ENCODE measurements at places on chromosomes 6 and 20. TPM values are rescaled to one million over a fixed set of nuclear protein-coding genes. Genes with fewer than 3 reads are reported as not detected.

- no peaks in the 10 kb centered on the region for H3K36me3 ChIP-seq
- no peak overlapping the region for H3K4me3 ChIP-seq
- H3K27me3 ChIP-seq = no peaks in the 10 kb centered on the region
- DNase-seq = no peak
Measured at GRCh38 chr6:514396-514978, 122.9 kb downstream of the IRF4 start.

- H3K4me1 ChIP-seq = peaks cover 36% of the 10 kb centered on the region
- H3K27me3 ChIP-seq = no peaks in the 10 kb centered on the region
- no peak overlapping the region for H3K27ac ChIP-seq
- H3K4me3 ChIP-seq = peak overlapping the region; percentile 26
Measured at GRCh38 chr6:42166444-42167141, 6.6 kb upstream of the GUCA1A start.

DNA sequence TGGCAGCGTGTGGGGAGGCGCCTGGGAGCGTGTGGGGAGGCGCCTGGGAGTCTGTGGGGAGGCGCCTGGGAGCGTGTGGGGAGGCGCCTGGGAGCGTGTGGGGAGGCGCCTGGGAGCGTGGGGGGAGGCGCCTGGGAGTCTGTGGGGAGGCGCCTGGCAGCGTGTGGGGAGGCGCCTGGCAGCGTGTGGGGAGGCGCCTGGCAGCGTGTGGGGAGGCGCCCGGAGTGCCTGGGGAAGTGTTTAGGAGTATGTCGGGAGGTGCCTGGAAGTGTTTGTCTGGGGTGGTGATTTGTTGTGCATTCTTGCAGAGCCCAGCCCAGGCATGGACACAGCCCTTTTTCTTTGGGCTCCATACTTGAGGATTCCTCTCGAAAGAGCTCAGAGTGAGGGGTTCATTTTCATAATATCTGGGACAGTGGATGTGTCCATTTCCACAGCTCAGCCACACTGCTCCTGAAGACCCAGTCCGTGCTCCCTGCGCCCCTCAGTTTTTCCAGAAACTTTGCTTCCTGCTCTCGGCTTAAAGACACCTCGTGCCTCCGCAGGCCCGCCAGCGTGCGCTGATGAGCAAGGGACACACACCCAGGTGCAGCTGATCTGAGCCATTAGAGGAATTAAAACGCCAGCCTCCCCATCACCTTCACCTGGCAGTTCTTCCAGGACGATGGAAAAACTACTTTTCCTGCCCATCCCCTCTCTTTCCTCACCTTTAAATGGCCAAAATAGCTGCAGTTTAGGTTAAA lies 172.2 kb upstream of the THBS2 start:
- no peaks in the 10 kb centered on the region for H3K36me3 ChIP-seq
- peaks cover 51% of the 10 kb centered on the region for H3K27me3 ChIP-seq
- no peak overlapping the region for H3K27ac ChIP-seq
- H3K4me3 ChIP-seq = no peak overlapping the region
- DNase-seq = no peak
- peaks cover 14% of the 10 kb centered on the region for H3K4me1 ChIP-seq

DNA sequence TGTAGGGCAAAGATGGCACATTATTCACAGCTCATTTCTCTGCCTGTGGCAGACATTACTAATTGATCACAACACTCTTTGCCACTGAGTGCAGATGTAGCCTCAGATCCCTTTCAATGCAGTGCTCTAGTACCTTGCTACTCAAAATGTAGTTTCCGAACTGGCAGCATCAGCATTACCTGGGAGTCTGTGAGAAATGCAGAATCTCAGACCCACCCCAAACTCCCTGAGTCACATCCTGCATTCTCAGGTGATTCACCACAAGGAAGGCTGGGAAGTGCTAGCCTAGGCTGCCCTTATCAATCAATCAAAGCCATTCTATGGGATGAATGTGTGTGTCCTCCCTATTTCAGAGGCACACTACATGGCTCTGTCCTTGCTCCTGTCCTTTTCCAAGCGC lies 58.5 kb downstream of the PCNA start:
- H3K27ac ChIP-seq = no peak overlapping the region
- H3K36me3 ChIP-seq = no peaks in the 10 kb centered on the region
- peak; percentile 65 for DNase-seq
- H3K4me3 ChIP-seq = no peak overlapping the region
- H3K4me1 ChIP-seq = peaks cover 14% of the 10 kb centered on the region
- no peaks in the 10 kb centered on the region for H3K27me3 ChIP-seq

DNA sequence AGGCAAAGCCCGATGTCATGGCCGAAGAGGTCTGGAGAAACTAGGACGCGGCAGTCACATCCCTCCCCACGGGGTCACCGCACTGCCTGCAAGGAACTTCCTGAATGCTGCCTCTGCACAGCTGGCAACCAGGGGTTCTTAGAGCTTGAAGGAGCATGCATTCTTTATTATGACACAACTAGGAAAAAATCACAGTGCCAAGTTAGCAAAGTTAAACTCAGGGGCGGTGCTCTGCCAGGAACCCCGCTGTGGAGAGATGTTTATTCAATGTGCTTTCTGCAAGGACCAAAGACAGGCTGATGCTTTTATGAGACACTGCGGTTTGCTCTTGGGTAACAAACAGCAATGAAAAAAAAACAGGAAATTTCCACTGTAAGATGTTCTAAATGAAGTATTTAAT lies 287.3 kb upstream of the FOXQ1 start:
- DNase-seq = peak; percentile 52
- no peaks in the 10 kb centered on the region for H3K27me3 ChIP-seq
- no peaks in the 10 kb centered on the region for H3K36me3 ChIP-seq
- H3K4me3 ChIP-seq = no peak overlapping the region

The HTR1B gene
- not detected for total RNA-seq

The TUBB2A gene
- 38.1 TPM for total RNA-seq

The PRDM13 gene
- not detected for total RNA-seq
